ENCODE measurements at places on chromosomes 11 and 22.

GRCh38 chr11:75554258-75555022 lies 7.6 kb upstream of the SERPINH1 start:
- no peak for DNase-seq

DNA sequence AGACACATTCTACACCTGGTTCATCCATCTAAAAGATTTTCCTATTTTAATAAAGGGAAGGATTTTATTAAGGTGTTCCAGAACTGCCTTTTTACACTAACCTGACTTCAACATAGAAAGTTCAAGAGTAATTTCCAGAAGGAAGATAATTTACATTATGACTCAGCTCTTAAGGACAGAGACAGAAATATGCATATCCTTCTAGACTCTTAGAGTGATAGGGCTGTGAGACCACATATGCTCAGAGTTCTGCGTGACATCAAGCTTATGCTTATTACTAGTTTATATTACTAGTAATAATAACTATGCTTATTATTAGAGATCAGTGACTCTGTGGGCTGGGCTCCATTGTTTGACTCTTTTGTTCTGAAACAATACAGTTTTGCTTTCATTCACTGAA lies 4.6 kb downstream of the PDGFD start:
- no peak for DNase-seq

DNA sequence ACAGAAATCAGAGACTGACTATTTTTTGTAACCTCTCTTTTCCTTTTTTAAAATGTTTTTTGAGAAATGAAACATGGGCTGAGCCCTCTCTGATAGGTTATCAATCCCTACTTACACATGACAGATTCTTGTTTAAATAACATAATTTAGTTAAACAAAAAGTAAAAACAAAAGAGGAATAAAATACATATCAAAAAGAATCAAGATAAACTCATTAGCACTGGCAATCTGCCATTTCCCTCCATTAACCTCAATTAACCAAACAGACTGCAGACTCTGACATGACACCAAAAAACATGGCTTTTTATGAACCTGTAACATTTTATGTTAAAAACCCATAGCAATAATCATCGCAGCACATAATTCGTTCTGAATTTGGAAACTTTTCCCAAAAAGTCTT lies 284.4 kb upstream of the MTNR1B start:
- DNase-seq: no peak

- no peak for DNase-seq
Measured at GRCh38 chr11:75262436-75262835, 21.9 kb downstream of the TPBGL start.

GRCh38 chr11:11665407-11665806 lies 43.6 kb upstream of the GALNT18 start:
- DNase-seq: no peak

DNA sequence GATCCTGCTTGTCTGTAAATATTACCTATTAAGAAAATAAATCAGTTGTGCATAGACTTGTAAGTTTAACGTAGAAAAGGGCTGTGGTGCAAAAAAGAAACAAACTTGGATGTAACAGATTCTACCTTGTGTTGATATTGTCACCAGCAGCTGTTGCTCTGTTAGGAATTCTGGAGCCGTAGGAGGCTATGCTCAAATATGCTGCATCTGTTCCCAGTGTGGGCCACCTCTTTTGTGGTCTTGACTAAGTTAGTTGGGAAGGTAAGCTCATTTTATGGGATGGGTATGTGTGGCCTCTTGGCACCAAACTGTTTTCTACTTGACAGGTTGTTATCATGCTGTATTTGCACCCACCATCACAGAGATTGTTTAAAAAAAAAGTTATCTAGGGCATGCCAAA lies 29.4 kb upstream of the RAG2 start:
- no peak for DNase-seq

- no peak for DNase-seq
Measured at GRCh38 chr11:124674571-124674970, 867 bp downstream of the SPA17 start.

DNA sequence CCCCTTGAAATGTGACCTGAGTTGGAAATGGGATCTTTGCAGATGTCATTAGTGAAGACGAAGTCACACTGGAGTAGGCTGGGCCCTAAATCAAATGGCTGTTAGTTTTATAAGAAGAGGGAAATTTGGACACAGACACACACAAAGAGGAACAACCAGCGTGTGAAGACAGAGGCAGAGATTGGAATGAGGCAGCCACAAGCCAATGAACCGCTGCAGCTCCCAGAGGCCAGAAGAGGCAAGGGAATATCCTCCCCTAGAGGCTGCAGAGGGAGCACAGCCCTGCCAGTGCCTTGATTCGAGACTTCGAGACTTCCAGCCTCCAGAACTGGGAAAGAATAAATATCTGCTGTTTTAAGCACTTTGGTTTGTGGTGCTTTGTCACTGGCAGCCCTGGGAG lies 484.5 kb downstream of the MN1 start:
- DNase-seq: no peak

- DNase-seq: no peak
Measured at GRCh38 chr11:102110761-102111010, 439 bp downstream of the YAP1 start.

- no peak for DNase-seq
Measured at GRCh38 chr22:43928468-43928867, 4.9 kb downstream of the PNPLA3 start.

- DNase-seq: no peak
Measured at GRCh38 chr22:40446203-40446602, 75.8 kb downstream of the SGSM3 start.

DNA sequence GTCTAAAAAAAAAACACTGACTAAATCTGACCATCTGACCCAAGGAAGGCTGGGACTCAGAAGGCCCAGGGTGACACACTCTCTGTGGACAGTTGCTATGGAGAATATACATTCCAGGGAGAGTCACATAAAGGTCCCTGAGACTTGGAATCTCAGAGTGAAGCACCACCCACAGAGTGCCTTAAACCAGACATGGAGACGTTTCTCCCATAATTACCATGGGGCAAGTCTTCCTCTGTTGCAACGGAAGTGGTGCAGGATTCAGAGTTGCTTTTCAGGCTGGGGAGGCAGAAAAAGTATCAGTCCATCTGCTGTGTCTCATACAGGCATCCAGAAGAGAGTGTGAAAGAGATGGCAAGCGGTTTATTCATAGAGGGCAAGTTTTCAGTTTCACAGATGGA lies 58.7 kb upstream of the SLN start:
- DNase-seq: no peak

DNA sequence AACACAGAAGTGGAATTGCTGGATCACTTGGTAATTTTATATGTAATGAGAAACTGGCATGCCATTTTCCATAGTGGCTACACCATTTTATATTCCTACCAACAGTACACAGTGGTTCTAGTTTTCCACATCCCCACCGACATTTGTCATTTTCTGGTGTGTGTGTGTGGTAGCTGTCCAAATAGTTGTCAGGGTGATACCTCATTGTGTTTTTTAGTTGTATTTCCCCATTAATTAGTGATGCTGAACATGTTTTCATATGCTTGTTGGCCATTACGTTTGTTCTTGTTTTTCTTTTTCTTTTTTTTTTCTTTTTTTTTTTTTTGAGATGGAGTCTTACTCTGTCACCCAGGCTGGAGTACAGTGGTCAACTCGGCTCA lies 12.2 kb downstream of the NEU3 start:
- no peak for DNase-seq

GRCh38 chr11:87903345-87903744 lies 271.9 kb downstream of the RAB38 start:
- DNase-seq: no peak

DNA sequence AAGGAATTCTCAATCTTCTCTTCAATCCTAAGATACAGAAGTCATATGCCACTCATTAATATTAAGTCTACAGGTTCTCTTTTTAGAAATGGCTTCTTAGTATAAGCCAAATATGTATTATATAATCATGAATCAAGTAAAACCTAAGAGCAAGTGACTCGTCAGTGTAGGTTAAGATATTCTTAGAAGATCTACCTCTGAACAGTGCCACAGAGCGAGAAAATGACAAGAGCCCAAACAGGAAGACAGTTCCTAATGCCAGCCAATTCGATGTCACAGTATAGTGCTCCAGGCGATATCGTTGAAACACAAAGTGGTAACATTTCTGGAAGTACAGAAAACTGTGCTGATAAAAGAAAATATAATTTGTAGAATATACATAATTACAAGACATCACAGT lies 33.3 kb downstream of the ALG9 start:
- DNase-seq: no peak

GRCh38 chr11:116690611-116691010 lies 82.2 kb downstream of the BUD13 start:
- DNase-seq: no peak

Measured in T-helper 22 cell (primary cell).